ENCODE measurements at places on chromosomes 5 and 9.

DNA sequence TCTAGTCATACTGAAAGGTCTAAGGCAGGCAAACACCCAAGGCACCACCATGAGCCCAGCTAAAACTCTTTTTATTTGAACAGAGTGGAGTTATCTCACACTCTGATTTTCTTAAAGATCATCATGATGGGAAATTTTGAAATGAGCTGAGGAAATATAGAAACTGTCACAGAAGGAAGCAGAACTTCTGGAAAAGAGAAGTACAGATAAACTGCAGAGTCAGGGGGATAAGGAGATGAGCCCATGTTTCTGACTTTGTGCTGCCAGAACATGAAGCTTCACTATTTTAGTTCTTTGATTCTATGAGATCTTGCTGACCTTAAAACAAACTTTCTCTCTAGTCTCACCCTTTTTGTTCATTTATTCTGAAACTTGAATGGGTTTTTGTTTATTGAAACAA, 406.5 kb upstream of the EDIL3 start:
- no peak for DNase-seq

- DNase-seq: no peak
Observed at GRCh38 chr5:119036101-119036762, 34.7 kb upstream of the DMXL1 start.

GRCh38 chr5:169413416-169413815, 112.5 kb upstream of the SLIT3 start:
- no peak for DNase-seq

DNA sequence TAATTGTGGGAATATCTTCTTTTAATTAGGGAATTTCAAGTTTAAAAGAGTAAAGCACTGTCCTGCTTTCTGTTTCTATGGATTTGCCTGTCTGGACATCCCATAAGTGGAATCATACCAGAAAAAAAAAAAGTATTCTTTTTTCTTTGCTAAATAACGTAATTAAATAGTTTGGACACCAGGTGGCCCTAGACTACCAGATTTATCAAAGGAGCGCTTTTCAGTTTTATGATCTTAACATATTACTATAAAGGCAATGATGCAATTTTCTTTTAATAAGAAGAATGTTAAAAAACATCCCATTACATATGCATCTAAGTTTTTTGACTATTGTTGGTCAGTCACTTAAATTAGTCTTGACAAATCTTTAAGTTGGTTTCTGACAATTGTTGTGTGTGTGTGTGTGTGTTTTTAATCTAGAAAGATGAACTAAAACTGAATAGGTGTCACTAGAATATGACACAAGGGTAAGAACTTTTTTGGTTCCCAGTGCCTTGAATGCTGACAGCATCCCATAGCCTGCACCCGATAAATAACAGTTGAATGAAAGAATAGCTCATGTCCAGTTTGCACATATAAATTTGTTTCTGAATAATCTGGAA, 49.5 kb downstream of the C5orf22 start:
- peak; percentile 7 for DNase-seq

DNA sequence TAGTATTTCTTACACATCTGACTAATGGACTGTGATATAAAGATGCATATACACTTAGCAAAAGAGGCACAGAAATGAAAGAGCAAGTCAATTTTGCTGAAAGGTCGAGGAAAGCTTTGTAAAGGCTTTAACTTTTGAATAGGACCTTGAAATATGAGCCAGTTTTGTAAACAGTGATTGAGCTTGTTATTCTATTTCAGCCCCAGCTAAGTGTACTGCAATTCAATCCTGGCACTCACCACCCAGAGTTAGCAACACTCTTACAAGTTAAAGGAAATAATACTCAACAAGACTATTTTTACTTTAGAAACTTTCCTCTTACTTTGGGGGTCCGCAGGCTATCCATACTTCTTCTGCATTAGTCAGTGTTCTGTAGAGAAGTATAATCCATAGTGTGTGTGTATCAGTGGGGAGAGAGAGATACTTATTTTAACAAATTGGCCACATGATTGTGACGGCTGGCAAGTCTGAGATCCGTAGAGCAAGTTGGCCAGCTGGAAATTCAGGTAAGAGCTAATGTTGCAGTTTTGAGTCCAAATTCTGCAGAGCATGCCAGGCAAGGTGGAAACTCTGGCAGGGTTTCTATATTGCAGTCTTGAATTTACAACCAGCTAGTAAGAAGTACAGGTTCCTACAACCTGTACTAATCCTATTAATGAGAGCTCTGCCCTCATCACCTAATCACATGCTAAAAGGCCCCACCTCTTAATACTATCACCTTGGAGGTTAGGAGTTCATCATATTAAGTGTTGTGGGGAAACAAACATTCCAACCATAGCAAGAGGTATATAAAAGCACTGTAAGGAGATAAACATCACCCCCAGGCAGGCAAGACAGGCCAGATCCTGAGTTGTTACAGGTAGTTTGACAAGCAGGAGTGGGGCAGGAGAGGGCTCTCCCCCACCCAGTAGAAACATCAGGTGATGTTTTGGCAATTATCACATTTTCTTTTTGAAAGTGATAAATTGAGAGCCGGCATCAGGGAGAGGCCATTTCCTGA, 33.6 kb downstream of the IL7R start:
- DNase-seq: no peak

GRCh38 chr9:31336386-31336785, 1048.1 kb upstream of the ACO1 start:
- no peak for DNase-seq

DNA sequence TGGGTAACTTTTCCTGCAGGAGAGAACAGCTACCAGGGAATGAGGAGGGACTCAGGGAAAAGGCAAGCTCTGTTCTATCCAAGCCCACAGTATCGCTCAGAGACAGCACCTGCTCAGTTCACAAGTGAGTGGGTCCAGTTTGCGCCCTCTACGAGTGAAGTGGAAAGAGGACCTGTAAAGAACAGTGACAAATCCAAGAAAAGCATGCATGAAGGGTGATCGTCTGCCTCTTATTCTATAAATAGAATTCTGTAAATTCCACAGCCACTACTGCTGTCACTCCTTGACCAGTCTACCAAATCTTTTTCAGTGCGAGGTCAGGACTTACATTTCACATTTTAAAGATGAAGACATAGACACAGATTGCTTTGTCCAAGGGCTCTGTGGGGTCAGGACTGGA, 117.5 kb downstream of the ENTREP1 start:
- DNase-seq: no peak

DNA sequence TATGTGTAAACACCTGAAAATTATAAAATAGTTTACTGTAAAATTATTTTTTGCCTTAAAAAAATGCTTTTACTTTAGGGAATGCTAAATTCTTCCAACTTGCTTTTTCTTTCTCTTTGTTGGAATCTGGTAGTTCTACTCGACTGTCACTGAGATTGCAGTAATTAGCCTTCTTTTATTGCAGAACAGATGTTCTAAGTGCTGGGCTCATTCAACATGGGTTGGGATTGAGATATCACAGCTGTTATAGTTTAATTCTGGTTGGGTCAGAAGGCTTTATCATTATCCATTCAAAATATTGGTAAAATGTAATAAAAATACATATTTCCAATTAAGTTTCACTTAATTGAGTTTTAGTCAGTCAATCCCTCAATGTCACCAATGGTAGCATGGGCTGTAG, 686.7 kb downstream of the CDH18 start:
- no peak for DNase-seq

DNA sequence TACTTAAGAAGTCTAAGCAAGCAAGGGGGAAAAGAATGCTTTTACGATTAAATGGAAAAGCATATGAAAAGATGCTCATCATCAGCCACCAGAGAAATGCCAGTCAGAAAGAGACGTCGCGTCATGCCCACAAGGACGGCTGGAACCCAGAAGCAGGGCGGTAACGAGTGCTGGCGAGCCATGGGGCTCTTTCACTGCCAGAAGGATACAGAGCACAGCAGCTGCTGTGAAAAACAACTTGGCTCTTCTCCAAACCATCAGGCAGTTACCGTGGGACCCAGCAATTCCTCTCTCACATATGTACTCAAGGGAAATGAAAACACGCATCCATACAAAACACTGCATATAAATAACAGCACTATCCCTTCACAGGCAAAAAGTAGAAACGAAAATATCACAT, 95.5 kb downstream of the CAMSAP1 start:
- no peak for DNase-seq

- DNase-seq: no peak
Observed at GRCh38 chr5:124665035-124665434, 81.4 kb downstream of the ZNF608 start.

GRCh38 chr5:100188339-100188738, 346.8 kb upstream of the FAM174A start:
- no peak for DNase-seq

DNA sequence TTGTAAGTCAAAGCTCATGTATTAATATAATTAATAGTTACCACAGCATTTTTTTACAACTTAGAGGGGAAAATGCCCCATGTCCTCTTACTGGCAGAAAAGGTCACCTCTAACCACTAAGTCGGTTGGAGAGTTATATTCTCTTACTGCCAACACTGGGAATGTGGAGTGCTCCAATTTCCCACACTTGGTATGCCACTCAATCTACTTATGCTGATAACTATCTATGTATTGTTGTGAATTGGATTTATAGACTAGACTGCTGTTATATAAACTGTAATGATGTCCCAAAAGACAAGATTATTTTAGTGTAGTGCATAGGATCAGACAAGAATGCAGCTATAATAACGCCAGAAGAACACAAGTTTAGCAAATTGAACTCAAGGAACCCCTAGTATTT, 2385.2 kb upstream of the C9orf72 start:
- no peak for DNase-seq

DNA sequence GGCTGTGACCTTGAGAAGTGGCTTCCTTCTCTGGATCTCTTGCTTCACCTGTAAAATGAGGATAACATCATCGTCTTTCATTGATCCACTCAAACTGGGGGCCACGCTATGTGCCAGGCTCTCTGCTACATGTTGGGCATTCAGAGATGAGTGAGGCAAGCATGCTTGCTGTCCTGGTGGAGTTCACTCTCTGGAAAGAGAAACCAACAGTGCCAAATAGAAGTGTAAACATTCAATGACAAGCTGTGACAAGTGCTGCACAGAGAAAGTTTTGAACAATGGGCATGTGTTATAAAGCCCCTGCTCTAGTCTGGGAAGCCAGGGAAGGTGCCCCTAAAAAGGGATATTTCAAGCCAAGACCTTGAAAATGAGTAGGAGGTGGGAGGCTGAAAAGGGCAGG, 50.9 kb upstream of the AFAP1L1 start:
- no peak for DNase-seq

DNA sequence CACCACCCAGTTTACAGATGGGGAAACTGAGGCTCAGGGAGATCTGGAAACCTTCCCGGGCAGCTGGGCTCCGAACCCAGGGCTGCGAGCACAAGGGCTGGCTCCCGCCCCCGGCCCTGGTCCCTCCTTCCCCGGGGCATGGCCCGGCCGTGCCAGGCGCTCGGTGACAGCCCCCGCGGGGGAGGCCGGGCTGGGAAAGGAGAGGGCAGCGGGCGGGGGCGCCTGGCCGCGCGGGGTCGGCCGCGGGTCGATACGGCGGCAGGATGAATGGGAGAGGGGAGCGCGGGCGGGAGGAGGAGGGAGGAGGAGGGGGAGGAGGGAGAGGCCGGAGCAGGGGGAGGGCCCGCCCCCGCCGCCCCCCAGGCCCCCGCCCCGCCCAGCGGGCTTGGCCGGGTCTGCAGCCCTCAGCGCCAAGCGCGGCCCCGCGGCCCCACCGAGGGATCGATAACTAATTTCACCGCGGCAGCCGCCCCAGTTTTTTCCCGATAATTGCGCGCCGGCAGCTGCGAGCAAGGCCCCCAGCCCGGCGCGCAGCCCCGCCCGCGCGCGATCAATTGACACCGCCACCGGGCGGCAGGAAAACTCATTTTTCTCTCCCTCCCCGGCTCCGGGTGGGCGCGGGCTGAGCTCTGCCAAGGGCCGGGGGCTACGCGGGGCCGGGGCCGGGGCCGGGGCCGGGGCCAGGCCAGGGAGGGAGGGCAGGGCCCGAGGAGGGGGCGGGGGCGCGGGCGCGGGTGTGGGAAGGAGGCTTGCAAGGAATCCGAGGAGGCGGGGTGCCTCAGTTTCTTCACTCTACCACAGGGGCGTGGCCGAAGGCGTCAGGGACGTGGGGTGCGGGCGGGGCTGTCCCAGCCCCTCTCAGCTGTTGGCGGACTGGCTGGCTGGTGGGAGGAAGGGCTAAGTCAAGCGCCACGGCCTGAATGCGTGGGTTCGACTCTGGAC, 52.1 kb downstream of the C9orf50 start:
- no peak for DNase-seq

GRCh38 chr5:67156976-67157583, 39.5 kb downstream of the CD180 start:
- peak; percentile 2 for DNase-seq

Measured in NCI-H526 (cell line).